Stimulated activated CD4-positive, alpha-beta T cell treated with anti-CD3 and anti-CD28 coated beads, Interleukin-15, amount 100 ng/mL, for 1 hour (primary cell): ENCODE measurements at places on chromosomes 13 and 19.

GRCh38 chr13:96994017-96994857, at the start of gene OXGR1:
Gene OXGR1, minus strand, starts transcription at chr13:96994476. Its CDS starts 6,717 bp downstream, at chr13:96987759.
- no peak for DNase-seq

DNA sequence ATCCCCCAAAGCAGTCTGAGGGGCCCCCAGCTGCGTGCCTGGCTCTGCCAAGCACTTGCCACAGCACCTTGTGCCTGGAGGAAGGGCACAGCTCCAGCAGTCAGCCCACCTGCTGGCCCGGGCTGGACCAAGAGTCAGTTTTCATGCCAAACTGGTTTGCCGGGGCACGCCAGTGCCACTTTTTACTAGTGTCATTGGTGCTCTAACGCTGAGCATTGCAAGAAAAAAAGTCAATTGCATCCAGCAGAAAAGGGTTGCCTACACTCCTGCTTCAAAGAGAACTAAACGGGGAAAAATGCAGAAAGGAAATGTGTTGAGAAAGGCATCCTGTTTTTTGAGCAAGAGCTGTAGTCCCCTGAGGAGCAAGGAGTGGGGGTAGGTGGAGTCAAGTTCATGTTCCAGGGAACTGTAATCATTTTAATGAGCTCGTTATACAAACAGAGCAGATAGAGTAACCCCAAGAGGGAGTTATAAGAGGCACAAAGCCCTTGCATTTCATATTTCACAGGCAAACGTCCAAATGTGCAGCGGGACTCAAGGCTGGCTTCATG, 68.4 kb downstream of the F2RL3 start:
- DNase-seq: no peak

DNA sequence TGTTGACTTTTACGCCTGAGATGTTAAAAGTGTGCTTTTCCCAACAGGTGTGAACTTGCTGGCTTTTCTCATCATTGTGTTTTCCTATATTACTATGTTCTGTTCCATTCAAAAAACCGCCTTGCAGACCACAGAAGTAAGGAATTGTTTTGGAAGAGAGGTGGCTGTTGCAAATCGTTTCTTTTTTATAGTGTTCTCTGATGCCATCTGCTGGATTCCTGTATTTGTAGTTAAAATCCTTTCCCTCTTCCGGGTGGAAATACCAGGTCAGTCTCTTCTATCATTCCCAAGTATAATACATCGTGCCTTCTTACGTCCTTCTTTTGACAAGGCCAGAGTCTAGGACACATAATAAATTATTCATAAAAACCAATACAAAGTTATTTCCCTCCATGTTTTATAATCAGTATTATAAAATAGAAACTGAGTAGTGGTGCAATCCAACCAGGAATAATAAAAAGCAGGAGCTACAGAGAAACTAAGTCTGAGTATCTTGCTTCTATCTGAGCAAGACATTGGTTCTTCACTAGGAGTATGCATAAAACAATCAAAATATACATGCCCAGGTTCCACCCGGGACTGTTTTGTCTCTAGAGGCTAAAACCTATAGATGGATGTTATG, 57.9 kb downstream of the RXFP2 start:
- no peak for DNase-seq

GRCh38 chr13:78201411-78201810, 282.8 kb upstream of the EDNRB start:
- no peak for DNase-seq

GRCh38 chr13:50449465-50449864, 394.0 kb downstream of the DLEU7 start:
- DNase-seq: no peak

GRCh38 chr19:17090583-17090982, 15.0 kb downstream of the MYO9B start:
- DNase-seq: no peak

- no peak for DNase-seq
Measured at GRCh38 chr13:73607489-73608156, 526.6 kb downstream of the KLF12 start.

GRCh38 chr13:100942742-100943141, 268.1 kb upstream of the TMTC4 start:
- no peak for DNase-seq

- no peak for DNase-seq
Measured at GRCh38 chr13:80529734-80530133, 188.8 kb upstream of the SPRY2 start.

DNA sequence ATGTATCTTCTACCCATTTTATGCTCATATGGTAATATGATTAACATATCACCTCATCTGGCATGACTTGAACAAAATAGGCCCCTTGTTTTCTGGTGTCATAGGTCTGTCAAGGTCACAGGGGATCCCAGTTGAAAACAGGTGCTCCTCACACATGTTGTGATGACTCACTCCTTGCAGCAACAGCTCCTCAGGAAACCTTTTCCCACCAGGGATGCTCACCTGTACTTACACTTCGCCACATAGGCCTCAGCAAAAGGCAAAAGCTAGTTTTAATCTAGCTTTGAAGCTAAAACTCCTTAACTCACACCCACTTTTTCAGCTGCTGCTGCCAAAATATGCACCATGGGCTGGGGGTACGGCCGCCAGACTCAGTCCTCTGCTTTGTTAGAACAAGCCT, 110.0 kb upstream of the SOX21 start:
- DNase-seq: no peak

- DNase-seq: no peak
Measured at GRCh38 chr19:6055013-6055795, 55.1 kb downstream of the RFX2 start.

GRCh38 chr19:40155749-40156265, 35.4 kb upstream of the MAP3K10 start:
- DNase-seq: no peak

DNA sequence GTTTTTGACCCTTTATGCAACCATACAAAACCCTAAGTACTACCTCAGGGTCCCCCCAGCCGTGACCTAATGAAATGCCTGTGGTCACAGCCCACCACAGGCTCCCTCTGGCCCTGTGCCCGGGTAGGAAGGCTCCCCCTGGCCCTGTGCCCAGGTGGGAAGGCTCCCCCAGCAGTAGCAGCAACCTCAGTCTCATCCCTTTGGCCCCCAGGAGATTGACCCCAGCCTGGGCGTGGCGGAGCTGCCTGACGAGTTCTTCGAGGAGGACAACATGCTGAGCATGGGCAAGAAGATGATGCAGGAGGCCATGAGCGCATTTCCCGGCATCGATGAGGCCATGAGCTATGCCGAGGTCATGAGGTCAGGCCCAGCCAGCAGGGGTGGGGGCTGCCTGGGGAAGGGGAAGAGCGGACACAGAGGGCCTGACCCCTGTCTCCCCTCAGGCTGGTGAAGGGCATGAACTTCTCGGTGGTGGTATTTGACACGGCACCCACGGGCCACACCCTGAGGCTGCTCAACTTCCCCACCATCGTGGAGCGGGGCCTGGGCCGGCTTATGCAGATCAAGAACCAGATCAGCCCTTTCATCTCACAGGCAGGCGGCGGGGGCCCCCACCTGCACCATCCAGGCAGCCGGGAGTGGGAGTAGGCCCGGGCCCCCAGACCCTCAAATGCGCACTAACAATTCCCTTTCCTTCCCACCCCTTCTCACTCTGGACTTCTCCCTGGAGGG, 6.3 kb upstream of the BEST2 start:
- DNase-seq: no peak

DNA sequence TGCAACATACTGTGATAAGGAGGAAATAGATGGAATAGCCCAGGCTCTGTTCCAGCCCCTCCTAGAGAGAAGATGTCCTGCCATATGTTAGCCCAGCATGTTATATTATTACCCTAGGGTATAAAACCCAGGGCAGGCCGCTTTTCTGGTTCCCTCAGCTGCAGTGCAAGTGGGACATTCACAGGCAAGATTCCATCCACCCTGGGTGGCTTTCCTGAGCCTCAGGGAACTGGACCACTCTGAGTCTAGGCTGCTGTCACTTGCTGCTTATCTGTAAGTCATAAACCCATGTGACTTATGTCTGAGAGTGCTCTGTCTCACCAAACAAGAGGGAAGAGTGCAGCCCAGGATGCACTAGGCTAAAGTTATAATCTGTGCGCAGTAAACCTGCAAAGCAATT, 413.2 kb downstream of the MZT1 start:
- DNase-seq: no peak

DNA sequence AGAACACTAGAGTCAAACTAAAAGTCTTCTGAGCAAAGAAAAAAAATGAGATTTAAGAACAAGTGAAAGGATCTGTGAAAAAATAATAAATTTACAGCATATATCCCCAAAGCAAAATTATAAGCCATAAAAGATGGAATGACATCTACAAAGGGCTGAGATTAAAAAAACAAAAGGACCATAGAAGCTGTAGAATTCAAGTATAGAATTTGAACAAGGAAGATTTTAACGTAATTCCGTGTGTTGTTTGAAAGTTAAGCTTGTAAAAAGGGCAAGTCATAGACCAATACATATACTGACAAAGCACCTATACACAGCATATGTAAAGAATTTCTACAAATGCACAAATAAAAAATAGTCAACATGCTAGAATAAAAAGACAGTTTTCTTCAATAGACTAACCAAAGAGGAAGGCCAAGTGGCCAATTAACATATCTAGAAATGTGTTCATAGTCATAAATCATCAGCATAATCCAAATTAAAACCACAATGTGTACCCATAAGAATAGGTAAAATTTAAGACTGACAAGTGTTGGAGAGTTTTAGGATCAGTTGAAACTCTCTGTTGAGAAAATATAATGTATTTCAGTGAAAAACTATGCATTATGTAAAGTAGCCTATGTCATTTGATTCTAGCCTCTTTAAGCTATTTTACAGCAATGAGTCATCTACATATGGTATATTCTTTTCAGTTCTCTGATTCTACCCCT, 674.9 kb downstream of the OLFM4 start:
- DNase-seq: no peak

DNA sequence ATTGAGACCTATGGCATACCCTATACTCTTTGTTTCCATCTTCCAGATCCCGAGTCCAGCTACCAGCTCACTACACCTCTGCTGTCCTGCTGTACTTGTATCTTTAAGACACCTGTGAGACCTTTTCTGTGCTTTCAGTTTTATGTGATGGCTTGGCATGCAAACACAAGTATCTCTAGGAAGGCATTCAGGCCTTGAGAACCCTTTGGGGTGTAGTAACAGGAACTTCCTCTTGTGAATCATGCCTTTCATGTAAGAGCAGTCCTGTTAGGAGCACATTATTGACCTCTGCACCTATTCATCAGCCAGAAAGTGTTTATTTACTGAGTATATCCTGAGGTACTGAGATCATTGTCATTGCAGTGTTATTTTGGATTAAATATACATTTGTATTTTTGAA, 87.0 kb upstream of the HTR2A start:
- DNase-seq: no peak

GRCh38 chr19:6712692-6713670, 7.5 kb downstream of the C3 start:
- no peak for DNase-seq

DNA sequence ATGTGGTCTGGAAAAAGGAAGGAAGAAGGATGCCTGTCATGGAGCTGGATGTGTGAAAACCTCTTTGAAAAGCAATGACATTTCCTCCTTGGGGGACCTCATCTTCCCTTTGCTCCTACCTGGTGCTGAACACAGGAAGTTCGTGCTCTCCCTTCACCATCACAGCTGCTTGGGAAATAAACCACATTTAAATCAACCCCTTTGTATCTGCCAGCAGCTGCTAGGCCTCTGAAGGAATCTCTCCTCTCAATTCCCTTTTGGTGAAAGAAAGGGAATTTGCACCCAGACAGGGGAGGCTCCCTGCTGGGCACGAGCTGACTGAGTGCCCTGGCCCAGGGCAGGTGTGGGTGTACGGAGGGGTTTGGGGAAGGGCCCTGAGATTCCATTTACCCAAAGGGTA, 437.7 kb downstream of the TSHZ3 start:
- no peak for DNase-seq

- no peak for DNase-seq
Measured at GRCh38 chr13:47484548-47484947, 516.5 kb downstream of the SUCLA2 start.

- DNase-seq: no peak
Measured at GRCh38 chr13:24226762-24227161, 66.2 kb downstream of the SPATA13 start.

DNA sequence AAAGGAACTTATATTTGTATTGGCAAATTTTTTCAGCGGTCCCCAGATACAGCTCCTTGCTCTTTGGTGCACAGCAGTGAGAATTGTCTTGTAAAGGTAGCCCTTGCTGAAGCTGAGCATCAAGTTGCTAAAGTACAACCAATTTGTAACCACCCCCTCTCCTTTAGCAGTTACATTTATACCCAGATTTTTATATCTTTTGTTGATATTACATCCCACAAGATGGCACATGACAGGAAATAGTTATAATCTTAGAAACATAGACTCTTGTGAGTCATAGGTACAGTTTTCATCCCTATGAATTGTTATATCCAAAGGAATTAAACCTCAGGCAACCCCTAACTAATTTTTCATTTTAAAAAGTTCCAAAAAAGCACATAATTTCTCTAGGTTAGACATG, 523.0 kb upstream of the SLITRK1 start:
- DNase-seq: no peak

GRCh38 chr13:48896312-48896711, 79.4 kb upstream of the FNDC3A start:
- no peak for DNase-seq

GRCh38 chr13:19181021-19181620, 503 bp downstream of the TUBA3C start:
- no peak for DNase-seq

- DNase-seq: no peak
Measured at GRCh38 chr13:98108341-98108740, 34.6 kb upstream of the FARP1 start.

- DNase-seq: no peak
Measured at GRCh38 chr13:44912278-44913016, 76.8 kb downstream of the NUFIP1 start.

GRCh38 chr13:31361673-31362072, 161.9 kb downstream of the B3GLCT start:
- no peak for DNase-seq

GRCh38 chr13:97384371-97384770, 49.6 kb upstream of the RAP2A start:
- no peak for DNase-seq

DNA sequence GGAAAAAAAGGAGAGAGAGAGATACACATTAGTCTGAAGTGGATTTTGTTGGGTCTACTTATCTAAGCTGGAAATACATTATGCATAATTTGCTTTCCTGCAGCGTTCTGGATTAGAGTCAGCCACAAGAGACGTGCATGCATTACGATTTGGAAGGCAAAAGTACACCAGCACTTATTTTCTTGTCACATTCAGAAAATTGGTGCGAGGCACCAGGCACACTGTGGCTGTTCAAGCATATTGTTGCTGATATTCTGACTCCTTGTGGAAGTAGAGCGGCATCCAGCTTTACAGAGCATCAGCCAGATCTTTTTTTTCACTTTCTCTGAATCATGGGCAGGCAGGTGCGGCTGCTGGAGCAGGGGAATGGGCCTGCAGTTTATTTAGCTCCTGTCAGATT, 905.6 kb upstream of the SPRY2 start:
- DNase-seq: no peak

DNA sequence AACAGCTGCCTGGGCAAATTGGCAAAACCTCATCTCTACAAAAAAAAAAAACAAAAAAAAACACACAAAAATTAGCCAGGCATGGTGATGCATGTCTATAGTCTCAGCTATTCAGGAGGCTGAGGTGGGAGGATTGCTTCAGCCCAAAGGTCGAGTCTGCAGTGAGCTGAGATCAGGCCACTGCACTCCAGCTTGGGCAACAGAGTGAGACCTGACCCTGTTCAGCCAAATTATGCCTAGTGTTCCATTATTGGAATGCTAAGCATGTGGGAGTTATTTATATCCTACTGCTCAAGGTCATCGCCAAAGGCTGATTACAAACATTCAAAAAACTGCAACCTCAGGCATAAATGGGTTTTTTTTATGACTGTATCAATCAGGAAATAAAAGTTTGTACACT, 1251.0 kb upstream of the PCDH9 start:
- no peak for DNase-seq

GRCh38 chr19:54612428-54612827, 17.9 kb upstream of the LILRB1 start:
- DNase-seq: no peak
